CD4-positive, alpha-beta T cell (primary cell): ENCODE measurements at places on chromosomes 2 and 18.

DNA sequence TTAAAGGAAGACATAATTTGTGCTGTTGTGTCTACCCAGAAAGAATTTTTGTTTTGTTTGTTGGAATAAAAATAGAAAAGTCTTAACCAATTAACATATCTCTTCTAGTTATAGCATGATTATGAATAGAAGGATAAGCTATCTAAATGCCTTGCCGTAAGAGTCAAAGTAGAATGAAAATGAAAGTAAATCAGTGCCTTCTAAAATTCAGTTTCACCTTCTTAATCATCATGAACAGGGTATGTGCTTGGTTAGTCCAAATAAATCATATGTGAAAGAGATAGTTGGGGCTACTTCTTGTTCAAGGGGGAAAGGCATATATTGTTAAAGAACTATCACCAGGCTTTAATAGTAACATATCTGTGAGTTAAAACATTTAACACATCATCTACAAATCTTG is 91.5 kb downstream of the GULP1 start:
- H3K36me3 ChIP-seq = no peaks in the 10 kb centered on the region
- no peaks in the 10 kb centered on the region for H3K4me1 ChIP-seq
- no peak for DNase-seq
- H3K4me3 ChIP-seq = no peak overlapping the region
- H3K27ac ChIP-seq = no peak overlapping the region

DNA sequence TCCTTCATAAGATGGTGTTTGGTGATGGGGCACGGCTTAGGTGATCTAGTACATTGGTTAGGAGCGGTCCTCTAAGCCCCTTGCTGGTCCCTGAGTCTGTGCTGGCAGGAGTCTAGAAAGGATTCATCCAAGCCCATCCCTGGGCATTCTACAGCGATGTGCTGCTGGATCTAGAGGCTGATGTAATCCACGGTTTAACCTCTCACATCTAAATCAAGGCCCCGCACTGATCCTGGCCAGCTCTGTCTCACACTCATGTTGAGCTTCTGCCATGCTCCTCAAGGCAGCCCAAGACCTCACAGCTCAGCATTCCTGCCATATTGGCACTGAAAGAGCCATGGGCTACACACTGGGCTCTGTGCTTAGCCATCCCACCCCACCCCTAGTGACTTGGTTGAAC is 664.8 kb downstream of the STK39 start:
- H3K27me3 ChIP-seq = no peaks in the 10 kb centered on the region
- H3K4me1 ChIP-seq = no peaks in the 10 kb centered on the region
- no peak overlapping the region for H3K27ac ChIP-seq

DNA sequence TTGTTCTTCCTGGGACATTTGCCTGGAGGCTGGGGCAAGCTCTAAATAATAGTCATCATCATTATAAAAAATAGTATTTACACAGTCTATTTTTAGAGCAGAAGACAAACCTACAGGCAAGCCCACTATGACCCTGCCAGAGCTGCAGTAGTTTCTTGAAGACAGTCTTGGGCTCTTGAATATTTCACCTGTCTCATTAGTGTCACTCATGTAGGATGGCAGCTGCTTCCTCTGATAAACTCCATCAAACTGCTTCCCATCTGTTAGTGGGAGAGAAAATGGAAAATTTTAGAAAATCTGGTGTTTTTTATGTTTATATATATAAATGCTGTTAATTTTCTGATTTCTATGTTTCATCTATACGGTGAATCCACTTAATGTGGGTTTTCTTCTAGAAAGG is 8.5 kb upstream of the CYRIA start:
- no peaks in the 10 kb centered on the region for H3K36me3 ChIP-seq
- H3K27ac ChIP-seq = no peak overlapping the region
- no peak for DNase-seq
- H3K4me1 ChIP-seq = no peaks in the 10 kb centered on the region
- no peak overlapping the region for H3K4me3 ChIP-seq

DNA sequence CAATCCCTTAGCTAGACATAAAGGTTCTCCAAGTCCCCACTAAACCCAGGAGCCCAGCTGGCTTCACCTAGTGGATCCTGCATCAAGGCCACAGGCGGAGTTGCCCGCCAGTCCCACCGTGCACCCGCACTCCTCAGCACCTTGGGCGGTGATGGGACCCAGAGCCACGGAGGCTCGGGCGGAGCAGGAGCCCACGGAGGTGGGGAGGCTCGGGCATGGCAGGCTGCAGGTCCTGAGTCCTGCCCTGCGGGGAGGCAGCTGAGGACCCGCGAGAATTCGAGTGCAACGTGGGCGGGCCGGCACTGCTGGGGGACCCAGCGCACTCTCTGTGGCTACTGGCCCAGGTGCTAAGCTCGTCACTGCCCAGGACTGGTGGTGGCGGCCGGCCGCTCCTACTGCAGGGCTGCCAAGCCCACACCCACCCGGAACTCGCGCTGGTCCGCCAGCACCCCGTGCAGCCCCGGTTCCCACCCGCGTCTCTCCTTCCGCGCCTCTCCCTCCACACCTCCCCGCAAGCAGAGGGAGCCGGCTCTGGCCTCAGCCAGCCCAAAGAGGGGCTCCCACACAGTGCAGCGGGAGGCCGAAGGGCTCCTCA is 31.7 kb upstream of the SPATA3 start:
- no peaks in the 10 kb centered on the region for H3K27me3 ChIP-seq
- DNase-seq = no peak
- H3K27ac ChIP-seq = no peak overlapping the region
- peaks cover 4% of the 10 kb centered on the region for H3K4me1 ChIP-seq
- no peak overlapping the region for H3K4me3 ChIP-seq

DNA sequence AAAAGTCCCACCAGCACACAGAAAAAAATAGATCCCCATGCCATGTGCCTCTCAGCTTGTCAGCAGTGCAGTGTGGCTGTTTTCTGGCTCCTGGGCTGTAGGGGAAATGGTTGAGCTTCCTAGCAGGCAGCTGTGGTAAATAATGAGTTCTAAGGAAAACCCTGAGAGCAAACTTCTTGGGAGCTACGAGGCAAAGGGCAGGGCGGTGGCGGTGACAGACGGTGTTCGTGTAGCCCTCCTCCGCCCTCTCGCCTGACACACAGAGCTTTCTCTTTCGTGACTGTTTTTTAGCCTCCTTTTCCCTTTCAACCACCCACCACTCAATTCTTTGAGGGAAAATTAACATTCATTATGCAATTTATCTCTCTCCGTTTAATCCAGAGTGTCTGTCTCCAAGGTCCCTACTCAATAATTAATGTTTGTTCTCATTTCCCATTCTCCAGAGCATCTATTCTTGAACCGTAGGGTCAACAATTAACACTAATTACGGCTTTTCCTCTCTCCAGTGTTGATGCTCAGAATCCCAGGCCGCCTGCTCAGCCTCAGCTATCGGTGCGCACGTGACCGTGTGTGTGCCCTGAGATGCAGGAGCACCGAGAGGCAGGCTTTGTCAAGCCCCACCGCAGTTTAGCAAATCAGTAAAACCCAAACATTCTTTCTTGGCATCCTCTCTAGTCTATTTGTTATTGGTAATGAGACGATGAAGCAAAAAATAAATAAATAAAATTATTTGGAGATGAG is 50.1 kb downstream of the KIAA2012 start:
- H3K27ac ChIP-seq = no peak overlapping the region
- H3K4me1 ChIP-seq = no peaks in the 10 kb centered on the region
- H3K36me3 ChIP-seq = no peaks in the 10 kb centered on the region

- no peak overlapping the region for H3K27ac ChIP-seq
- no peaks in the 10 kb centered on the region for H3K4me1 ChIP-seq
- H3K4me3 ChIP-seq = no peak overlapping the region
- no peaks in the 10 kb centered on the region for H3K36me3 ChIP-seq
These were observed 151.8 kb upstream of the UNC80 start for GRCh38 chr2:209619782-209620181.

GRCh38 chr2:170836027-170836426 is 19.3 kb downstream of the GAD1 start:
- no peaks in the 10 kb centered on the region for H3K36me3 ChIP-seq
- no peaks in the 10 kb centered on the region for H3K4me1 ChIP-seq
- H3K27ac ChIP-seq = no peak overlapping the region
- peaks cover 7% of the 10 kb centered on the region for H3K27me3 ChIP-seq

- no peak overlapping the region for H3K4me3 ChIP-seq
- H3K36me3 ChIP-seq = no peaks in the 10 kb centered on the region
- no peak overlapping the region for H3K27ac ChIP-seq
- H3K27me3 ChIP-seq = no peaks in the 10 kb centered on the region
- no peak for DNase-seq
These were observed 197.1 kb downstream of the CCDC85A start for GRCh38 chr2:56380861-56381260.

GRCh38 chr2:80670763-80671162 is 366.2 kb upstream of the LRRTM1 start:
- no peaks in the 10 kb centered on the region for H3K36me3 ChIP-seq
- H3K4me3 ChIP-seq = no peak overlapping the region
- no peak overlapping the region for H3K27ac ChIP-seq

GRCh38 chr2:230749111-230749510 is 36.5 kb downstream of the CAB39 start:
- no peak overlapping the region for H3K4me3 ChIP-seq
- peaks cover 13% of the 10 kb centered on the region for H3K4me1 ChIP-seq
- H3K27me3 ChIP-seq = no peaks in the 10 kb centered on the region
- no peak overlapping the region for H3K27ac ChIP-seq
- no peak for DNase-seq

GRCh38 chr2:219551441-219552381 is 7.9 kb downstream of the TMEM198 start:
- H3K4me3 ChIP-seq = peak overlapping the region; percentile 46
- no peaks in the 10 kb centered on the region for H3K36me3 ChIP-seq
- no peak overlapping the region for H3K27ac ChIP-seq

GRCh38 chr18:7436166-7436565 is 130.9 kb upstream of the PTPRM start:
- H3K36me3 ChIP-seq = no peaks in the 10 kb centered on the region
- H3K27me3 ChIP-seq = no peaks in the 10 kb centered on the region
- no peak overlapping the region for H3K4me3 ChIP-seq

DNA sequence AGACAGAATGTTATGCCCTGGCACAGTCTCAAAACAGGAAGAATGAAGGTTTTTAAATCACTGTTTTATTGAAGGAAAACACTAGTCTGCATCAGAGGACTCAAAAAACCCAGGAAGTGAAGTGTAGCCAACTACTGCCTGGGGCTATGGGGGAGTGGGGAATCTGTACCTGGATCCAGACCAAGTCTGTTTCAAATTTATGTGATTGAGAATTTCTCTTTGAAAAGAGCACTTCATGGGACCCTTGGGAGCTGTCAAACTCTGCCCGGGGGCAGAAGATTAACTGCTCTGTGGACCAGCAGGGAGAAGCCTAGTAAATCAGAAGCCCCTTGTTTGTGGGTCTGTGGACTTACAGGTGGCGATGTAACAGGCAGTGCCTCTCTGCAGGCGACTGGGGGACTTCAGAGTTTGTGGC is 45.3 kb upstream of the TANC1 start:
- no peaks in the 10 kb centered on the region for H3K4me1 ChIP-seq
- DNase-seq = no peak
- no peaks in the 10 kb centered on the region for H3K27me3 ChIP-seq

- no peaks in the 10 kb centered on the region for H3K27me3 ChIP-seq
- H3K36me3 ChIP-seq = no peaks in the 10 kb centered on the region
- no peaks in the 10 kb centered on the region for H3K4me1 ChIP-seq
- no peak overlapping the region for H3K4me3 ChIP-seq
- H3K27ac ChIP-seq = no peak overlapping the region
These were observed 312.0 kb upstream of the ETAA1 start for GRCh38 chr2:67085146-67085545.
